ENCODE measurements at places on chromosomes 2 and 18. TPM values are rescaled to one million over a fixed set of nuclear protein-coding genes. Genes with fewer than 3 reads are reported as not detected.

PPM1G gene
- 41.0 TPM for polyA plus RNA-seq

UCN gene
- polyA plus RNA-seq = not detected

DNAH6 gene
- 0.42 TPM for polyA plus RNA-seq

CFC1 gene
- polyA plus RNA-seq = not detected

ARMC9 gene
- 23.9 TPM for polyA plus RNA-seq

MEP1B gene
- polyA plus RNA-seq = 0.10 TPM

CRACDL gene
- 1.7 TPM for polyA plus RNA-seq

PLCD4 gene
- 0.21 TPM for polyA plus RNA-seq

DNA sequence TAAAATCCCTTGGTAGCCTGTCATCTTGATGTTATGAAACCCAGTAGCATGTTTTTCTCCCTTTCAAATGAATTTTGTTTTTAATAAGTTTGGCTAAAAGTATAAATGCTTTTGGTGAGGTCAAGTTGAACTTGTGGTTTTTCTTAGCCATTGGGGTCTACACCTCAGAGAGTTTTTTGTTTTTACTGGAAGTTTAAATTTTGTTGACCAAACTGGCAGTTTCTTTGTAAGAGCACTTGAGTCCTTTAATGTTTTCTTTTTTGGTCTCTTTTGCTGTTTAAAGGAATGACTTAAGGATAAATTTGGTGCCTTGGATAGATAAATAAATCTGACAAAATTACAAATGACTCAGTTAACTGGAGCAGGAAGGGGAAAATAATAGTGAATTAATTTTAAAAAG, 577.3 kb downstream of the SATB2 start:
- DNase-seq = no peak
- H3K27ac ChIP-seq = no peak overlapping the region
- no peaks in the 10 kb centered on the region for H3K27me3 ChIP-seq
- no peaks in the 10 kb centered on the region for H3K4me1 ChIP-seq
- no peaks in the 10 kb centered on the region for H3K36me3 ChIP-seq

- H3K36me3 ChIP-seq = no peaks in the 10 kb centered on the region
- no peaks in the 10 kb centered on the region for H3K4me1 ChIP-seq
- no peak overlapping the region for H3K4me3 ChIP-seq
- H3K27ac ChIP-seq = no peak overlapping the region
- no peak for DNase-seq
- H3K27me3 ChIP-seq = no peaks in the 10 kb centered on the region
These were observed 350.2 kb upstream of the CHAC2 start for GRCh38 chr2:53417385-53417784.

- H3K27me3 ChIP-seq = no peaks in the 10 kb centered on the region
- no peak overlapping the region for H3K27ac ChIP-seq
- no peaks in the 10 kb centered on the region for H3K36me3 ChIP-seq
- no peak for DNase-seq
These were observed 12.8 kb upstream of the IHH start for GRCh38 chr2:219073413-219074129.

GRCh38 chr2:228987441-228988155, 283.5 kb downstream of the PID1 start:
- H3K4me1 ChIP-seq = no peaks in the 10 kb centered on the region
- no peak overlapping the region for H3K27ac ChIP-seq
- no peak for DNase-seq
- H3K27me3 ChIP-seq = no peaks in the 10 kb centered on the region

GRCh38 chr2:45759310-45759851, 107.9 kb downstream of the PRKCE start:
- no peak overlapping the region for H3K27ac ChIP-seq
- DNase-seq = no peak
- H3K4me1 ChIP-seq = peaks cover 4% of the 10 kb centered on the region
- H3K36me3 ChIP-seq = no peaks in the 10 kb centered on the region
- no peak overlapping the region for H3K4me3 ChIP-seq

DNA sequence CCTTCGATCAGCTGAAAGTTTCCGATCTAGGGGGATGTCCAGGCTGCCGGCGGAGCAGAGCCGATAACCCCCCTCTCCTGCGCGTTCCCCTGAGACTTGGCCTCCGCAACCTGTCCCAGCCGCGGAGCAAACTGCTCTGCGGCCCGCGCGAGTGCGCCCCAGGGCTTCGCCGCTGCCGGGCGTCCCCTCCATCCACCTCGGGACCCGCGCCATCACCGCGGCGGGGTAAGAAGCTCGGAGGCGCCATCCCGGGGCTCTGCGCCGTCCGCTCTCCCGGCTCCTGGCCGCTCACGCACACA, 990 bp upstream of the GDF7 start:
- H3K36me3 ChIP-seq = no peaks in the 10 kb centered on the region
- no peak for DNase-seq
- no peak overlapping the region for H3K27ac ChIP-seq
- no peaks in the 10 kb centered on the region for H3K27me3 ChIP-seq

DNA sequence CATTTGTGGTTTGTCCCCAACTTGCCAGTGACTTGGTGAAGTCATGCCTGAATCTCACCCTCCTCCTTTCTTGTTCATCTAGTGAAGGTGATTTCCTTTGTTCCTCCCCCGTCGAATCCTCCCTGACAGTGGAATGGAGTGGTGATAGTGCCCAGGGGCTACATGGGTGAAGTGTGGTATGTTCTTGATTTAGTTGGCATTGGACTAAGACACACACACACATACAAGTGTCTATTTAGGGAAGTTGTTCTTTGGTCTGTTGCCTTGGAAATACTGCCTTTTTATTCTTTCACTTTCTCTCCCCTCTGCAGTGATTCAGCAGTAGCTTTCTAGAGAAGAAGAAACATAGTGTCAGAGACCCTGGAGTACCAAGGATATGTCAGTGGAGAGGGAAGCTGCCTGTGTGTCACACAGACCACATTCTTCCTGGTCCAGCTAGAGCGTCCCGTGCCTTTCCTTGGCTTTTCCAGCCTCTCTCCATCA, 10.9 kb downstream of the INPP4A start:
- no peak overlapping the region for H3K27ac ChIP-seq
- no peaks in the 10 kb centered on the region for H3K27me3 ChIP-seq
- H3K36me3 ChIP-seq = no peaks in the 10 kb centered on the region
- no peaks in the 10 kb centered on the region for H3K4me1 ChIP-seq
- H3K4me3 ChIP-seq = no peak overlapping the region

DNA sequence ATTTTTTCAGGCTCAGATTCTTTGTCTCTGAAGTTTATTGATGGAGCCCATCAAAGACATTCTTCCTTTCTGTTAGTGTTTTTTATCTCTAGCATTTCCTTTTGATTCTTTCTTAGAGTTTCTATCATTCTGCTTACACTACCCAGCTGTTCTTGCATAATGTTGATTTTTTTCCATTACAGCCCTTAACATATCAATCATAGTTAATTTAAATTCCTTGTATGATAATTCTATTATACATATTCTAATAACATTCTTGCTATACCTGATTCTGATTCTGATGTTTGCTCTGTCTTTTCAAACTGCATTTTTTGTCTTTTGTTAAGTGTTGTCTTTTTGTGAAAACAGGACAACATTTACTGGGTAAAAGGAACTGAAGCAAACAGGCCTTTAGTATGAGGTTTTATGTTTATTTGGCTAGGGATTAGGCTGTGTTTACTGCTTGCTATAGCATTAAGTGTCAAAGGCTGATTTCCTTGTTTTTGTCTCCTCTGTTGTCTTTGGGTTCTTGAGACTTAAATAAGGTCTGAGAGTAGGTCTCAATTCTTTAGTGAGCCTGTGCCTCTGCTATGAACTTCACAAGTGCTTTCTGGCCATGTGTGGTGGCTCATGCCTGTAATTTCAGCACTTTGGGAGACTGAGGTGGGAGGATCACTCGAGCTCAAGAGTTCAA, 8.0 kb upstream of the STAM2 start:
- no peaks in the 10 kb centered on the region for H3K4me1 ChIP-seq
- no peaks in the 10 kb centered on the region for H3K27me3 ChIP-seq
- no peaks in the 10 kb centered on the region for H3K36me3 ChIP-seq
- no peak overlapping the region for H3K27ac ChIP-seq

DNA sequence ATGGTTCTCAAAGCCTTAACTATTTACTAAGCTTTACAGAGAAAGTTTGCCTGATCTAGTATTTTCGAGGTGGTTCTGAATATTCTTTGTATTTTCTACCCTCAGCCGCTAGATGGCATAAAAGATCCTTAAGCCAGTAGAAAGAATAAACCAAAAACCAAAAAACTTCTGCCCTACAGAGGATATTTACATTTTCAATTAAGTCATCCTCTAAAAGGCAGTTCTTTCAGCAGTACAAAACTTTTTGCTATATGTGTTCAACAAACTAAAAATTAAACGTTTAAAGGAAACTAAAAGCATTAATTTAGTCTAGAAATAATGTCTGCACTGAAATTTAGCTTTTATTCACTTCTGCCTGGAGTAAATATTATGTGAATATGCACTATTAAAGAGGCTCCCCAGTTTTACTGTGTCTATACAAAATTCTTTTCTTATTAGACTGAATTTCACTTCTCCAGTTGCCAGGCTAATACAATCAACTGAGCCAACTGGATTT, 297.5 kb downstream of the PIEZO2 start:
- H3K36me3 ChIP-seq = no peaks in the 10 kb centered on the region
- no peaks in the 10 kb centered on the region for H3K27me3 ChIP-seq
- H3K4me3 ChIP-seq = no peak overlapping the region
- H3K27ac ChIP-seq = no peak overlapping the region

DNA sequence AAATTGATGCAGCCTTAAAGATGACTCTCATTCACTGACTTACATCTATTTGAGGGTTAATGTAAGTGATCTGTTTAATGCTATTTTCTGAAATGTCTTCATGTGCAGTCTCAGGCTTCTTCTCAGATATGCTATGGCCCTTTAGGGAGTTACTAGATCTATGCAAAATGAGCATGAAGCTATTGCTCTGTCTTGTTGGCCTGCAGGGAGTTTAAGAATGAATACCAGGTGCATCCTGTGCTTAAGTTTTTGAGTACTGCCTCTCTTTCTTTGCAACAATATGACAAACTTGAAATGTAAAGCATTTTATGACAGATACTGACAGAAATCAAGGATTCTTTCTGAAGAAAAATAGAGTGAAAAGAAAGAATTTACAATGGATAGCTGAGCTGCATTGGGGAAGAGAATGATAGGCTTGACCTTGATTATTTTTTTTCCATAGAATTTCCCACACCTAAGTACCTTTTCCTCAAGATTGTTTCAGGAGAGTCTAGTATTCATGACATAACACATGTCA, 1058.3 kb upstream of the TMEFF2 start:
- H3K4me3 ChIP-seq = no peak overlapping the region
- H3K27ac ChIP-seq = no peak overlapping the region
- no peaks in the 10 kb centered on the region for H3K27me3 ChIP-seq

GRCh38 chr2:72864500-72864899, 22.7 kb upstream of the SPR start:
- DNase-seq = no peak
- H3K4me1 ChIP-seq = no peaks in the 10 kb centered on the region
- no peaks in the 10 kb centered on the region for H3K27me3 ChIP-seq
- H3K27ac ChIP-seq = no peak overlapping the region
- H3K36me3 ChIP-seq = no peaks in the 10 kb centered on the region
- no peak overlapping the region for H3K4me3 ChIP-seq

GRCh38 chr2:145484448-145485097, 964.7 kb upstream of the ZEB2 start:
- no peak overlapping the region for H3K4me3 ChIP-seq
- H3K4me1 ChIP-seq = no peaks in the 10 kb centered on the region
- H3K36me3 ChIP-seq = no peaks in the 10 kb centered on the region
- H3K27me3 ChIP-seq = no peaks in the 10 kb centered on the region
- no peak overlapping the region for H3K27ac ChIP-seq

DNA sequence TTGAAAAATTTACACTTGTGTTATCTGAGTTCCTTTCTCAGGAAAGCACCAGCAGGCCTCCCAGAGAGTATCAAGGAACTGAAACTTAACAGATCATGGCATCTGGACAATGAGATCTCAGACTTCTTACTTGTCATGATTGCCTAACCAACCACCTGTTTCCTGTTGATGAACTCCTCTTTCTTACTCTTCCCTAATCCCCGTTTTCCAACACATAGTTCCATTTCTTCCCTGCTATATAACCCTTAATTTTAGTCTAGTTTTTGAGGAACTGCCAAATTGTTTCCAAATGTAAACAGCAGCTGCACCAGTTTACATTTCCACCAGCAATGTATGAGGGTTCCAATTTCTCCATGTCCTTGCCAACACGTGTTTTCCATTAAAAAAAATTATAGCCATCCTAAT, 6.1 kb upstream of the FAM171B start:
- no peak overlapping the region for H3K27ac ChIP-seq
- no peaks in the 10 kb centered on the region for H3K4me1 ChIP-seq
- no peak overlapping the region for H3K4me3 ChIP-seq
- DNase-seq = no peak
- H3K36me3 ChIP-seq = no peaks in the 10 kb centered on the region

- peaks cover 2% of the 10 kb centered on the region for H3K4me1 ChIP-seq
- no peaks in the 10 kb centered on the region for H3K36me3 ChIP-seq
These were observed 30.9 kb upstream of the COL5A2 start for GRCh38 chr2:189210250-189211087.

GRCh38 chr2:122077771-122078170, 322.3 kb downstream of the TSN start:
- no peak for DNase-seq
- H3K36me3 ChIP-seq = no peaks in the 10 kb centered on the region
- H3K27ac ChIP-seq = no peak overlapping the region
- H3K4me3 ChIP-seq = no peak overlapping the region

DNA sequence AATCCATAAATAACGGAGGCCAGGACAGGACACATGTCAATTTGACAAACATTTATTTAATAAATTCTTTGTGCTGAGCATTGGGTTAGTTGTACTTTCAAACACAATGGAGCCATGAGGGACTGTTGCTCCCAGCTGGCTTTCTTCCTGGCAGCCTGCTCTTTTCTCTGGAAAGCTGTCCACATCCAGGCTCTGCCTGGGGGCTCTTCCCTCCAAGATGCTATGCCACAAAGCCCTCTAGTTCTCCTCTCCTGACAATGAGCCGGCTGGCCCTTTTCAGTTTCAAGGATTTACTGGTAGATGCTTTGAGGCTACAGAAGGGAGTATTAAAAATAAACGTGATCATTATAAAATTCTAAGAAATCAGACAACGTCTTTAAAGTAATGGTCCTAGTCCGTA, 44.1 kb upstream of the SLC14A2 start:
- no peaks in the 10 kb centered on the region for H3K4me1 ChIP-seq
- H3K4me3 ChIP-seq = no peak overlapping the region
- H3K36me3 ChIP-seq = no peaks in the 10 kb centered on the region
- no peak overlapping the region for H3K27ac ChIP-seq
- no peaks in the 10 kb centered on the region for H3K27me3 ChIP-seq

- no peak overlapping the region for H3K27ac ChIP-seq
- H3K4me1 ChIP-seq = no peaks in the 10 kb centered on the region
- no peak overlapping the region for H3K4me3 ChIP-seq
- no peaks in the 10 kb centered on the region for H3K36me3 ChIP-seq
- DNase-seq = no peak
- no peaks in the 10 kb centered on the region for H3K27me3 ChIP-seq
These were observed 37.3 kb upstream of the ACAA2 start for GRCh38 chr18:49850636-49851035.

DNA sequence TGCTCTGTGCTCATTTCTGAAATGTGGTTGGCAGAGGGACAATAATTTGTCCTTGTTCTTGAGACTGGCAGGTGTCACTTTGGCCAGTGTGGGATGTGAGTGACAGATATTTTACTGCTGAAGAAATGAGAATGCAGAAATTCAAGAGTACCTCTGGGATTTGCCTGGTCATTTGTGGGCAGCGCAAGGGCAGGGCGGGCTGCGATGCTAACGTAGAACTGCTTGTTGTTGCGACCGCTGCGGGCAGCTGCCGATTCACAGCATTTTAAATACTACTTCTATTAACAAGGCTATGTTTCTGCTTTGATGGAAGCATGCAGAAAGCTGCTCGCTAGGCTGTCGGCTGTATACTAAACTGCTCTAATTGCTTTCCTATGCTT, 268.6 kb downstream of the FIGN start:
- no peak overlapping the region for H3K4me3 ChIP-seq
- no peak overlapping the region for H3K27ac ChIP-seq
- no peaks in the 10 kb centered on the region for H3K27me3 ChIP-seq

- DNase-seq = no peak
- H3K36me3 ChIP-seq = no peaks in the 10 kb centered on the region
- H3K4me1 ChIP-seq = peaks cover 3% of the 10 kb centered on the region
- H3K4me3 ChIP-seq = no peak overlapping the region
- H3K27ac ChIP-seq = no peak overlapping the region
These were observed 7.8 kb downstream of the HS1BP3 start for GRCh38 chr2:20643060-20643459.

All from ovary (tissue), 10 donors.